ENCODE measurements at places on chromosomes 4 and X. TPM values are rescaled to one million over a fixed set of nuclear protein-coding genes. Genes with fewer than 3 reads are reported as not detected.

CT47B1 gene
- not detected for total RNA-seq

NMU gene
- total RNA-seq: 0.55 TPM

RNF150 gene
- 3.2 TPM for total RNA-seq

ASB5 gene
- not detected for total RNA-seq
